Stimulated activated CD4-positive, alpha-beta T cell treated with anti-CD3 and anti-CD28 coated beads, Interleukin-1b, Interleukin-23, amount 100 ng/mL, for 1 hour (primary cell): ENCODE measurements at places on chromosomes 6 and 20.

DNA sequence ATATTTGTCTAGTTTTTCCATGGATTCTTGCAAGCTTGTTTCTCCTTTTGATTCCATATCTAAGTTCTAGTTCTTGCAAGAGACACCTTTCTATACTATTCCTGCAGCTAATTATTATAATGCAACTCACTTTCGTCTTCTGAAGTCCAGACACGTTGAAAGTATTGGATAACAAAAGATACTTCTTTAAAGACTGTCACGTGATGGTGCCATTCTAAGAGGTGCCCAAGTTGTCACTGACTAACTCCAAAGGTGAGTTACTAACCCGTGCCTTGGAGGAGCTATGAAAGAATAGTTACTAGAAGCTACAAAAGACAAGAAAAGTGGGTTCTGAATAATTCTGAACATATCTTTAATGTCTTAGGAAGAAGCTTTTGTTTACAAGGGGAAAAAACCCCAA lies 322.6 kb downstream of the HDGFL1 start:
- DNase-seq, result no peak

DNA sequence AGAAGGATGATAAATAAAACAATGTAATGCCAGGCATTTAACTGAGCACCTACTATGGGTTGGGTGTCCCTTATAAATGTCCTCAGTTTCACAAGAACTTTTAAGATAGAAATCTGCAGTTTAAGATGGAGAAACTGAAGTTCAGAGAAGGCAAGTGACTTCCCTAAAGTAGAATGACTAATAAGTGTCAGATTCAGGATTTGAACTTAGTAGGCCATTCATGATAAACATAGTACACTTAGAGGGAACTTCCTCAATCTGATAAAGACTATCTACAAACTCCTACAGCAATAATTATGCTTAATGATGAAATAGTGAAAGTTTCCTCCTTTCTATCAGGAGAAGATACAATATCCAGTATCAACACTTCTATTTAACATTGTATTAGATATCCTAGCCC lies 43.9 kb downstream of the NCR2 start:
- DNase-seq, result no peak

DNA sequence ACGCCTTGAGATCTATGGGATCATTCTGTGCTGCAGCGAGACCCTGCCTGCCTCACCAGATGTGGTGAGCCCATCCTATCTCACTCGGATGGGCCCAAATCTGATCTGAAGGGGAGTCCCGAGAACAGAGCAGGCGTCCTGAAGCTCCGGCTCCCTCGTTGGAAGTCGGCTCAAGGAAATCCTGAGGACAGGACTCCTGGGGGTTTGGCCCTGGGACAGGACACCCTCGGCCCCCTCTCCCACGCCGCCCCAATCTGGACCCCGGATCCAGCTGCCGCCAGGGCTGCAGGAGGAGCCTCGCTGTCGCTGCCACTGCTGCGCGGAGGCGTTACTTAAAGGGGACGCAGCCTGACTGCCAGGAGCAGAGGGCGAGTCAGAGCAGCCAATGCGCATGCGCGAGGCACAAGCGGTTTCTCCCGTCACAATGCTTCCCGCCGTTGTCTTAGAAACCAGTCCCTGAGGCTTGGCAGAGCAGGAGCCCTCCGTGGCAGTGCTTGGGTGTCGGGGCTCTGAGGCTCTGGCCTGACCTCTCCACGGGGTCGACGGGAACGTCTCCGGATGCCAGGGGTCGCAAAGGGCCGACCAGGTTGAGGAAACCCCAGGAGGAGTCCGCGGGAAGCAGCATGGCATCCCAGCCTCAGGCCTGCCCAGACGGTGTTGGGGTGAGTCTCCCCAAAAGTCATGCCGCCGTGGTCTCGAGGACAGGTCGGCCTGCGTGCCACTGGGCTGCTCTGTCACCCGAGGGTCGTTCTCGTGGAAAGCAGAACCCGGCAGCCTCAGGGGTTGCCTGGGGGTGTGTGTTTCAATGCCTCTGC lies 1567.8 kb upstream of the DEFB115 start:
- no peak for DNase-seq

DNA sequence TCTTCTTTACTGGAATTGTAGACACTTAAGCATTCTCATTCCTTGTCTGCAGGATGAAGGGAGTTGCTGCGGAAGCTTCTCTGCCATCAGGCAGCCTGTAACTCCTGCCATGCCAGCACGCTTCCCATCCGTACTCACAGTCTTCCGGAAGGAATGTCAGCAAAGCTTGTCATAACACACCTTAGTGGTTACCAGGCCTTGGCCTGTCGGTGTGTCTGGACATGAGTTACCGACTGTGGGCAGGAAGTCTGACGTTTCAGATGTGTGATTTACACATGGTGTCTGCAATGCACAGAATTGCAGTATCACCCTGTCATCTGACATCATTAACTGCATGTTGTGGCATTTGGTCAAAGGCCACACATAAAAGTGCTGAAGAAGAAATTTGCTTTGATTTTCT lies 102.2 kb downstream of the SLC24A3 start:
- DNase-seq, result no peak

GRCh38 chr20:34922654-34923381 lies 32.8 kb downstream of the GSS start:
- DNase-seq, result no peak

DNA sequence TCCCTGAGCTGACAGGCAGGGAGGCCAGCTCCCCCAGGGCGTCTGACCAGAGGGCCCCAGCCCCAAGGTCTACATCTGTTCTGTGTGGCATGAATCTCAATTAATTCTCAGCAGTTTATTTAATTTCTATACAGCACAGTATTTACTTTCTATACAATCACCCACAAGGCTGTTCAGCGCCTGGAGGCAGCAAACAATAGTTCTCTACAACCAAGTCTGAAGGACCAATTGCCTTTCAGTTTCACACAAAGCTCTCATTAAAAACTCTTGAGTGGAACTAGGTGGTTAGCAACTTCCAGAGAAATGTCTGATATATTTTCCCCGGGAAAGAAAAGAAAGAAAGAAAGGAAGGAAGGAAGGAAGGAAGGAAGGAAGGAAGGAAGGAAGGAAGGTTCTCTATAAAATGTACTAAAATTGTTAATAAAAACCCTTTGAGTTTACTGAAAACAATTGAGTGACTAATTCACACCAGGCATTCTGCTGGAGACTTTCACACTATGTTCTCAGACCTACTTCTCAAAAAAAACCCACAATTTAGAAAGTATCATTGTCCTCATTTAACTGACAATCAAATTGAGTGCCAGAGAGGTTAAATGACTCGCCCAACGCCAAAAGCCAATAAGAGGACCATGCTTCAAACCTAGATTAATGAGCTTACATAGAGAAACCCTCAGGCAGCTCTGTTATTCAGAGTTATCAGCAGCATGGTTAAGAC lies 62.5 kb downstream of the METTL24 start:
- DNase-seq, result no peak

DNA sequence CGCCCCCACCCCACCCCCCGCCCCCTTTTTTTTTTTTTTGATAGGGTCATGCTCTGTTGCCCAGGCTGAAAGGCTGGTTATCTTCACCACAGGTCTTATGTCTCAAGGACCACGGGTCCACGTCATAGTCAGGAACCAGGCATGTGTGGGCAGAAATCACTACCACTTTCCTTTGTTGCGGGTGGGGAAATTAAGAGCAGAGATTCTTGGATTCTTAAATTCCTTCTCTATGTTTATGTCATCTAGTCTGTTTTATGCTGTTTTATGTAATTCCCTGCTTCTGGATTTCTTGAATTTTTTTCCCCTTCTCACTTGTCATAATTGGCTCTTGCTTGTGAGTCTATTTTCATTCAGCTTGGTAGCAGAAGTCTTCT lies 25.8 kb upstream of the PLCG1 start:
- no peak for DNase-seq

DNA sequence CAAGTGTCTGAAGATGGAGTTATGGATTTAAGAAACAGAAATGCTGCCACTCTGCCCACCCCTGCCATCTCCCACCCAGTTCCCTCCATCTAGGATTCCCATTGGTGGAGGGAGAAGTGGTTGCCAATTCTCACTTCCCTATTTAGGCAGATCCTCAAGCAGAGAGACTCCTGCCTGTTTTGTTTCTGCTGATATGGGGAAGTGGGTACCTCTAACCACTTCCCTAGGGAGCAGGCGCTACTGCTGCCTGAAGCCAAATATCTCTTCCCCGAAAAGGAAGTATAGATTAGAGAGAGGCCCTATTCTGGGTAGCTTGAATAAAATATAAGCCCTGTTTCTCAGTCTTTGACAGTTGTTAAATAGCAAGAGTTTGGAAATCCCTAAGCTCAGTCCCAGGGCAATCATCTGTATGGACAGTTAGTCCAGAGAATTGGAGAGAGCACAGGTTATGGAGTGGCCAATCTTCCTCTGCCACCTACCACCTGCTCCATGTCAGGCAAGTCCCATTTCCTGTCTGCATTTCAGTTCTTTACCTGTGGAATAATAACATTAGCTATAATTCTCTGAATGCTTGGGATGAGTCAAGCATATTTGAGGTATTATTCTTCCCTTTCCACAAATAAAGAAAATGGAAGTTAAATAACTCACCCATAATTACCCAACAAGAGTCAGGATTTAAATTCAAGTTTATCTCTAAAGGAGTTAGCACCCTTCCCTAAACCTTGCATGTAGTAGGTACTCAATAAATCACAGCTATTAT lies 2.6 kb upstream of the ADGB start:
- no peak for DNase-seq

- DNase-seq, result peak; percentile 54
These were observed 36.6 kb upstream of the LTV1 start for GRCh38 chr6:143806282-143807102.

DNA sequence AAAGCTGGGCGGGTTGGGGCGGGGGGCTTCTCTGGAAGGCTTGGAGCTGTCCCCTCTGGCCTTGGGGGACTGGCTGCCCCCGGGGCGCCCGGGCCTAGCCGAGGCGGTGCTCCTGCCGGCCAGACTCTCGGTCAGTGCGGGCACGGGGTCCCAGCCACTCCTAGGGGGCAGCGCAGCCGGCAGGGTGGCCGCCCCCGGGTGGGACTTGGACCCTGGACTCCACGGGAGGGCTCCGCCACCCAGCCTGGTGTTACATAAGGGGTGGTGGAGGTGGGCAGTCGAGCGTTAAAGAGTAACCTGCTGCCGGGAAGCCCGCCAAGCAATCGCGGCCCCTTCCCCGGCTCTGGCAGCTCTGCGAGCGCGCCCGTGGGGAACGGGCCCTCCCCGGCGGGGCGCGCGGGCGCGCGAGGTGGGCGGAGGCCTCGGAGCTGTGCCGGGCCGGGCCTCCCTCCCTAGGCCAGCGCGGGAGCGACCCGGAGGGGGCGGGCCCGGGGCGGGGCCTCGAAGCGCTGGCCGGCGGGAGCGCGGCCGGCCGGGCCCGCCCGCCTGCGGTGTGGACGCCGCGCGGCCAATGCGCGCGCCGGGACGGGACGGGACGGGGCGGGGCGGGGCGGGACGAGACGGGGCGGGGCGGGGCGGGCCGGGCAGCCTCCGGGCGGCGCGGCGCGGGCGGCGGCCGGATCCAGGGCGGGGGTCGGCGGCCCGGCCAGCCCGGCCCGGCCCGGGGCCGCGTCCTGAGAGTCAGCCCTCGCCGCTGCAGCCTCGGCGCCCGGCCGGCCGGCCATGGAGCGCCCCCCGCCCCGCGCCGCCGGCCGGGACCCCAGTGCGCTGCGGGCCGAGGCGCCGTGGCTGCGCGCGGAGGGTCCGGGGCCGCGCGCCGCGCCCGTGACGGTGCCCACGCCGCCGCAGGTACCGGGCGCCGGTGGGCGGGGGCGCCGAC lies at the start of gene SLC2A4RG:
Gene SLC2A4RG, plus strand, starts transcription at position 647 of the 940 bp plus-strand sequence. Its CDS starts 137 bp downstream, at position 784.
- no peak for DNase-seq

GRCh38 chr6:105873211-105873704 lies 212.9 kb upstream of the PRDM1 start:
- no peak for DNase-seq

DNA sequence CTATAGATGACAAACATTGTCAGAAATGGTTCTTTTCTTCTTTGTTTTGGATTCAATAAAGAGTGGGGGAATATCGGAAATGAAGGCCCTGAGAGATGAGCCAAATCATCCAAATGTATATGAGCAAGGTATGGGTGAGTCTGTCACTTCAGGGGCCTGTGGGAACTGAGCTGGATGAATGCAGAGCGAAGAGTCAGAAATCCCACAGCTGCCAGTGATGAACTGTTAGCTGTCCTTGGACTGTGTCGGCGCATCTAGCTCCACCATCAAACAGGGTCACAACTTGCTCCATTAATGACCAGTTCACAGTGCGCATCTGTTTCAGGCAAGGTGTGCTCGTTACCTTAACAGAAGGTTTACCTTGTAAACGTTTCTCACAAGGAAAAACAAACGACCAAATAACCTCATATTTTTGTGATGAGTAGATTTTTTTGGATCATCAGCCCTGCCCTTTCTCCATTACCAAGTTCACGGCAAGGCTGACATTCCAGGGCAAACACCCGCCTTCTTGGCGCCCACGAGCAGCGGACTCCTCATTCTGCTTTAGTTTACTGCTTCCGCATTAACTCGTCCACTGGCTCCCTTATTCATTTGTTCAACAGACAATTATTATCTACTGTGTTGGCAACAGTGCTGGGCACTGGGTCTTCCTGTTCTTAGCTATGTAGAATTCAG lies 15.0 kb upstream of the CCN6 start:
- no peak for DNase-seq

- DNase-seq, result no peak
These were observed 76.5 kb downstream of the ADGRG6 start for GRCh38 chr6:142378138-142378875.

- DNase-seq, result no peak
These were observed 45.7 kb upstream of the SMIM28 start for GRCh38 chr6:138331984-138332383.

GRCh38 chr20:3759884-3760283 lies 7.7 kb downstream of the ADISSP start:
- DNase-seq, result no peak

DNA sequence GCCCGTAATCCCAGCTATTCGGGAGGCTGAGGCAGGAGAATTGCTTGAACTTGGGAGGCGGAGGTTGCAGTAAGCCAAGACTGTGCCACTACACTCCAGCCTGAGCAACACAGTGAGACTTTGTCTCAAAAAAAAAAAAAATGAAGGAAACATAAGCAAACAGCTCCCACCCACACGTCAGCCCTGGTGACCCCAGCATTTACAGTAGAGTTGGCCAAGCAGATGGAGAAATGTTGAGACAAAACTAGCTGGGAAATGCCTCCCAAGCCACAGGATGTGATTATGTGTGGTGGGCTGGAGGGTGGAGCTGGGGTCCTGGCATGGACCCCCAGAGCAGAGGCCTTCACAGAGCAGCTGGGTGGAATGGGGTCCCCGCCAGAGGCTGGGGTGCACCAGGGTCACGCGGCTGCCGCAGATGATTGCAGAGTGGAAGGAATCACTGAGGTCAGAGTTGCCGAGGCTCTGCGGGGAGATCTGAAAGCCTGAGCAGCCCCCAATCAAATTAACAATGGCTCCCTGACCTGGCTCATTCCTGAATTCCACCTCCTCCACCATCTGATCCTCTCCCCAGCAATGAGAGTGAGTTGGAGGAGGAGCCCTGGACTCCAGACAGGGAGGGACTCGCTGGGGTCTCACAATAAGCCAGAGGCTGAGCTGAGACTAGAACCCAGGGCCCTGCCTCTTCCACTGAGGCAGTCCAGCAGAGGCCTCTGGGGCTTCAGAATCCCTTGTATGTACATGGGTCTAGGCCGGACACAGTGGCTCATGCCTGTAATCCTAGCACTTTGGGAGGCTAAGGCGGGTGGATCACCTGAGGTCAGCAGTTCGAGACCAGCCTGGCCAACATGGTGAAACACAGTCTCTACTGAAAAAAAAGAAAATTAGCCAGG lies 34.7 kb upstream of the TGM2 start:
- no peak for DNase-seq
